RPMI7951 (cell line): ENCODE measurements at places on chromosomes 3 and 15. TPM values are rescaled to one million over a fixed set of nuclear protein-coding genes. Genes with fewer than 3 reads are reported as not detected.

SUSD5 gene
- 4.6 and 7.5 TPM in 2 replicates for total RNA-seq

GRCh38 chr15:95266451-95267061, 1035.2 kb downstream of the MCTP2 start:
- no peak for DNase-seq

- no peak for DNase-seq
Measured at GRCh38 chr3:36317915-36318314, 62.4 kb upstream of the STAC start.

- peak; percentile 84 for DNase-seq
Measured at GRCh38 chr3:14921034-14921616, 26.3 kb upstream of the NR2C2 start.

- DNase-seq: no peak
Measured at GRCh38 chr3:9142362-9142761, 107.1 kb downstream of the SRGAP3 start.

DNA sequence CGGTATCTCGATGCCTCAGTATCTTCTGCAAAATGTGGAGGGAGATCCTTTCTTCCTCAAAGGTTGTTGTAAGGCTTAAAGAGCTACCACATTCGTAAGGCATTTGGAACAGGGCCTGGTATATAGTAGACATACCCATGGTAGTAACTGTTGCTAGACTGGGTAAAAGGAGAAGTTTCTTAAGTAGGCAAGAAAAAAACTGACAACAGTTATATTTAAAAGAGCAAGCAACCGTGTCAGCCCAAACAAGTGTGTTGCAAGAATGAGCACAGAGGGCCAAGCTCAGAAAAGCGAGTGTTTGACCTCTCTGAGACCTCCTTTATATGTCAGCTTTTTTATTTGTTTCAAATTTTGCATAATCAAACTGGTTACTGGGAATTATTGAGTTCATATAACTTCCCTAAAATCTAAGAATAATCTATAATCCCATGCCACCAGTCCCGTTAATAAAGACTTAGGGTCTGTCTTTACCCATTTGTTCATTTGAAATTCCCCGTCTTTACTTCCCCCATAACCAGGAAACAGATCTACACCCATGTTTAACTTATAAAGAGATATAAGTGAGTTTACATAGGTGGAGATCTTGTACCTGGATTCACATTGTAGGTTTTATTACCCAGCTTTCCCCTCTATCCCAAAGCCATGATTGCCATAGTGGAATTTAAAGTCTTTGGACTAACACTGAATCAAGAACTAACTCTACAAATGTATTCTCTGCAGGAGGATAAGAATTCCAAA, 7.3 kb downstream of the B3GNT5 start:
- DNase-seq: no peak

DNA sequence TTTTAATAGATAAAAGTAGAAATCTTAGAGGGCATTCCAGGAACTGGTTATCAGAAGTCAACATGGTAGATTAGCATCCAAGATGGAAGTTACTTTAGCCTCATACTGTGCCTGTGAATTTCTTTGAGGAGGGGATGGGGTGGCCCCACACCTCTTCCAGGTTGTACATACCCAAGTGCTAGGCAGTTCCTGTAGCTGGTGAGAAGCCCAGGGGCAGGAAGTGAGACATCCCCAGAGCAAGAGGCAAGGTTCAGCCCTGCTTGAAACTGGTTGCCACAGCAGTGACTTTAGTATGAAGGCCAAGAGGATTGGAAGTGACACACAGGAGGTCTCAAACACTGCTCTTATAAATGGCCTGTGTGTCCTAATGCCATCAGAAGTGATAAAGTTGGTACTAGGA, 11.9 kb downstream of the GTPBP8 start:
- DNase-seq: peak; percentile 3

PFN2 gene
- 281 and 309 TPM in 2 replicates for total RNA-seq

TTLL13 gene
- not detected in 2 replicates for total RNA-seq

GRCh38 chr3:141877911-141878310, 1.5 kb downstream of the ATP1B3 start:
- DNase-seq: peak; percentile 49

DNA sequence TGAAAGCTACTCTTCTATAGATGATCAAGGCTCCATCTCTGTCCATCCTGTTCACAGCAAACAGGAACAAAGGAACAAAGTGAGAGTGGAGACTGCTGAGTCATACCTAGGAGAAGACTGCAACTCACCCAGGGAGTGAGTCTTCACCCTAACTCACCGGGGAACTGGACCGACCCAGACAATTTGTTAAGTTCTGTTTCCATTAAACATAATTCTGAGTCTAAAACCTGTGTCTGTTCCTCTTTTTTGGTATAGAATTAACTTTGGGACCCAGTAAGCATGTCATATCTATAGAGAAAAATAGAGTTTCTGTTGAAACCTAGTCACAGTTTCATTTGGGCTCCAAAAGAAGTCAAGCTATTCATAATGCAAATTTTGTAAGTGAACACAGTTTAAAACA, 21.6 kb downstream of the CCDC80 start:
- DNase-seq: peak; percentile 54

DNA sequence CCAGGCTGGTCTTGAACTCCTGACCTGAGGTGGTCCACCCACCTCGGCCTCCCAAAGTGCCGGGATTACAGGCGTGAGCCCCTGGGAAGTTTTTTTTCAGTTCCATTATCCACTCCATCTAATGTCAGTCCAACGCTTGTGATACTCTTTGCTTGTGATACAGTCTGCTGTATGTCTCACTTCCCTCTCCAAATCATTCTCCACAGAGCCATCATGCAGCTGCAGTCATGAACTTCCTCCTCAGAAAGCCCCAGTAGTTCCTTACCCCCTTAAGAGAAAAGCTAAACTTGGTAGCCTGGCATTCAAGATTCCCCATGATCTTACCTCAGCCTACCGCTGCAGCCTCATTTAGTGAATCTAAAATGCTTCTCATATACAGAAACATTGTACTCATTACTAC, 2.3 kb downstream of the ARPC4 start:
- DNase-seq: no peak

GRCh38 chr15:52186651-52187486, 4.3 kb downstream of the GNB5 start:
- no peak for DNase-seq

- DNase-seq: no peak
Measured at GRCh38 chr15:23438816-23439466, 8.1 kb downstream of the GOLGA6L2 start.

- DNase-seq: no peak
Measured at GRCh38 chr15:85550283-85550682, 169.9 kb downstream of the AKAP13 start.

- DNase-seq: peak; percentile 44
Measured at GRCh38 chr15:58666957-58667356, 82.5 kb downstream of the ADAM10 start.

RNU6-1 gene
- total RNA-seq: not detected in 2 replicates

DNA sequence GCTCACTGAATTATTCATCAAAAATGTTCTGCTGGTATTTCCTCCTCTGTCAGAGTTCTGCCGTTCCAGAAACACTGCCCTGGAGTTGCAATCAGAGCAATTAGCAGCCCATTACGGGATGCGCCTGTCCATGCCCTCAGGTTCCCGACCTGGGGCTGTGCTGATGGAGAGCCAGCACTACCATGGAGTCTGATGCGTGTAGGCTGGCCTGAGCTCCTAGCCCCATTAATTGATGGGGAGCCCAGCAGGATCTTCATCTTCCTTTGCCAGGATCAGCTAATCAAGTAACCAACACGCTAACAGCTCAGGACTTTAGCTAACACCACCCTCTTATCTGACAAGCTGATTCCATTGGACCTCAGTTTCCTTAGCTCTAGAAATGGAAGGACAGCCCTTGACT, 164.2 kb downstream of the ABHD5 start:
- no peak for DNase-seq

- DNase-seq: no peak
Measured at GRCh38 chr3:61608711-61609110, 47.3 kb downstream of the PTPRG start.

DNA sequence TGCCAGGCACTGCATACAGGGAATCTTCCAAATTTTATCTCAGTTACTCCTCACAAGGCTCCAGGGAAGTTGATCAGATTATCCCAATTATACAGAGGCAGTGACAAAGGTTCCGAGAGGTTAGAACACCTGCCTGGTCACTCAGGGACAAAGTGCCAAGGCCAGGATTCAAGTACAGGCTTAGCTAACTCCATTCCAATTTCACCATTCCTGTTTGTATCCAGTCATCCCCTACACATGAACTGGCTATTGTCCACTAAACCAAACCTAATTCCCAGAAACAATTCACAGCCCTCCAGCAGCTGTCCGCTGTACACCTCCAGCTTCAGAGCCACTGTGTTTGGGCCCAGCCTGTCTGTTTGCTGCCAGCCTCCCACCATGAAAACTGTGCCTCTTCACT, 16.0 kb downstream of the MUC13 start:
- DNase-seq: no peak

DNA sequence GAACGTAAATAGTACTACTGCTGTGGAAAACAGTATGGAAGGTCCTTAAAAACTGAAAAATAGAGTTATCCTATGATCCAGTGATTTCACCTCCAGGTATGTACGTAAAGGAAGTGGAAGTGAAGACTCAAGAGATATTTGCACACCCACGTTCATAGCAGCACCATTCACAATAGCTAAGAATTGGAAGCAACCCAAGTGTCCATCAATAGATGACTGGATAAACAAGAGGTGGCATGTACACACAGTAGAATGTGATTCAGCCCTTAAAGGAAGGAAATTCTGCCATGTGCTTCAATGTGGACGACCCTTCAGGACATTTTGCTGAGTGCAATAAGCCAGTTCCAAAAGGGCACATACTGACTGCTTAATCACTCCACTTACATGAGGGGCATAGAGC, 188.3 kb downstream of the APBA2 start:
- DNase-seq: no peak

DNA sequence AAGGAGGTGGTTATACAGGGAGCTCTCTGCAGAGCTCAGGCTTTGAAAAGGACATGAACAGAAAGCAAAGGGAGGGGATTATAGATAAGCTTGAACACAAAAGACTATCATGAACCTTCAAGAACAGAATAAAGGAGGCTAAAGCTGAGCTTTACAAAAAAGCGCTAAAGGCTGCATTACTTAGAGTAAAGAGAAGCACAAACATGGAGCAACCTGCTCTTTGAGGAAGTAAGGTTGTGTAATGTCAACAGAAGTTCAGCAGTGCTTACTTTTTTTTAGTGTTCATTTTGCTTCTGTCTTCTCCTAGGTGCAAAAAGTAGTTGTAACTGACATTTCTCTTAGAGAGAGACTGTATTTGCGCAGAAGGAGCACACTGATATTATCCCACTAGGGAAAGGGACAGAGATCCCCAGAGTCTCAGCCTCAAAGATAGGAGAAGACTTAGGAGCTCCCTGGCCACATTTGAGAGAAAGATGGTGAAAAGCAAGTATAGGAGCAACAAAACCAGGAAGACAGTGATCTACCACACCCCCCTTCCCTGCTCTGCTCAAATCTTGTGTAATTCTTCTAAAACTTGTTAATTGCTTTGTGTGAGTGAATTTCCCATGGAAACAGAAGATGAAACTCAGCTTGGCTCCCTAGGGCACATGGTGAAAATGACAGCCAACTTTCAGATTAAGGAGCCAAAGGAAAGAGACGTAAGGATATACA, 54.7 kb downstream of the QTRT2 start:
- DNase-seq: no peak

LTF gene
- total RNA-seq: 0.49 and 0.72 TPM in 2 replicates

DNA sequence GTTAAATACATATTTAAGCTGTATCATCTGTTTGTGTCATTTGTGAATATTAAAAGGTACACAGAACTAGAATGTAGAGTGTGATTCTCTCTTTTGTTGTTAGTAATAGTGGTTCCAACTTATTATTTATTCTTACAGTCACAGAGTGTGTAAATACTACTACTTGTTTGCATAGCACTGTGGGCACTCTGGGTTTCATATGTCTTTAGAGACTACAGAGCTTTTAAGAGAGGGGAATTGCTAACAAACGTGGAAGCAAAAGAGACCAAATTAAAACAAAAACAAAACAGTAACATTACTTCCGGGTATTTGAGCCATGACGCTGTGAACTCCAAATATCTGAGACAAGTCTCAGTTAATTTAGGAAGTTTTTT, 828.0 kb upstream of the DPPA4 start:
- no peak for DNase-seq

WDR93 gene
- total RNA-seq: 0.10 and 0.48 TPM in 2 replicates

LTK gene
- 2.9 and 3.1 TPM in 2 replicates for total RNA-seq

DNA sequence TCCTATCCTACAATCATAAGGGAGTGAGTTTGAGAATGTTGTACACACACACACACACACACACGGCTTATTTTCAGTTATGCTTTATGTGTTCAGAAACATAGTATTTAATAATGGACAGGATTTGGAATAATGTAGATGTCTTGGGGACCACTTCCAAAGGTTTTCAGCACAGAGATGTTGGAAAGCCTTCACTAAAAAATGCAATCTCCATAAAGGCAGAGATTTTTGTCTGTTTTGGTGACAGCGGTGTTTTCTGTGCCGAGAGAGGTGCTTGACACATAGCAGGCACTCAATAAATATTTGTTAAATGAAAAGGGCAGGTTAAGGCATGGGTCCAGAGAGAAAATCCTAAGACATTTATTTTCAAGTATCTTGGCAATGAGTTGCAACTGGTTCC, 428.2 kb upstream of the RGMA start:
- DNase-seq: no peak

GRCh38 chr3:170058127-170058526, 20.3 kb downstream of the GPR160 start:
- DNase-seq: no peak

CCDC39 gene
- not detected in 2 replicates for total RNA-seq

DNA sequence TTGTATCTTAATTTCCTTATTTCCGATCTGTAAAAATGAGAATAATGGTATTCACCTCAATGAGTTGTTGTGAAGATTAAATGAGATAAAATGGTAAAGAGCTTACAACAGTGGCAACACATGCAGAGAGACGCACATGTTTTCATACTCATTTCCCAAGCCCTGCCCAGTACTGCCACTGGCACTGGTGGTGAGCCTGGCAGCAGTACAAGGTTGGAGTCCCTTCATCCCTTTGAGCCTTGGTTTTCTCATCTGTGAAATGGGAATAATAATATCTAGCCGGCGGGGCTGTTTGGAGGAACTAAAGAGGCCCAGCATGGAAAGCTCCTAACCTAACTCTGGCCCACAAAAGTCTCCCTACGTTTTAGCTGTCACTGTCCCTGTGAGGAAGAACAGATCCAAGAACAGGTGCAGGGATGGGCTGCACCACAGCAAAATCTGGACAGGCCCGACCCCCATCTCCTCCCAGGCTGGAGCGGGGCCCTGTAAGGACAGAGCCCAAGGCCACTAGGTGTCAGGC, 866 bp upstream of the CD276 start:
- DNase-seq: no peak

- no peak for DNase-seq
Measured at GRCh38 chr3:168828943-168829342, 733.2 kb upstream of the GOLIM4 start.

SHC4 gene
- 1.2 and 1.9 TPM in 2 replicates for total RNA-seq

PPP1R14D gene
- total RNA-seq: not detected in 2 replicates

GRCh38 chr3:40580494-40581091, 55.8 kb downstream of the ZNF621 start:
- DNase-seq: peak; percentile 69

- DNase-seq: no peak
Measured at GRCh38 chr15:65837301-65838294, 31.7 kb upstream of the RAB11A start.

ARMC8 gene
- total RNA-seq: 42.7 and 67.5 TPM in 2 replicates

GRCh38 chr3:112804021-112804420, 42.6 kb downstream of the CD200R1L start:
- DNase-seq: no peak

SYNPR gene
- total RNA-seq: not detected in 2 replicates

GOLGA8H gene
- total RNA-seq: not detected in 2 replicates
